Left hindlimb (tissue), 1 donor: ENCODE measurements at places on chromosomes 4 and X.
A peak's percentile ranks its signal among the peaks of the same experiment; 100 is the strongest.

DNA sequence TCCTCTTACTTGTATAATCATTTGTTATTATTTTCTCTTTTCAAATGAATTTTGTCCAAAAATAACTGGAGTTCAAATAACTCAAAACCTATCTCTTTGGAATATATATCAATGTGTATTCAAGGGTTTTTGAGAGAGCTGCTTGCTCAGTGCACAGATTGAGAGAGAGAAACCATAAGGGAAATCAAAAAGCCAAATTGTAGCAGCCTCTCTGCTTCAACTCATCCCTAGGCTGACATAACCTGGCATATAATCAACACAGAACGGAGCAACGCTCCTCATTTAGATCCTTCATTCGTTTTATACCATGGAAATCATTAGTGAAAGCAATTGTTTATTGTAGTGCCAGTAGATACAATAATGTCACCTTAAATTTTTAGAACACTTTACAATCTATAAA is 1.8 kb upstream of the GPM6A start:
- no peak for DNase-seq

DNA sequence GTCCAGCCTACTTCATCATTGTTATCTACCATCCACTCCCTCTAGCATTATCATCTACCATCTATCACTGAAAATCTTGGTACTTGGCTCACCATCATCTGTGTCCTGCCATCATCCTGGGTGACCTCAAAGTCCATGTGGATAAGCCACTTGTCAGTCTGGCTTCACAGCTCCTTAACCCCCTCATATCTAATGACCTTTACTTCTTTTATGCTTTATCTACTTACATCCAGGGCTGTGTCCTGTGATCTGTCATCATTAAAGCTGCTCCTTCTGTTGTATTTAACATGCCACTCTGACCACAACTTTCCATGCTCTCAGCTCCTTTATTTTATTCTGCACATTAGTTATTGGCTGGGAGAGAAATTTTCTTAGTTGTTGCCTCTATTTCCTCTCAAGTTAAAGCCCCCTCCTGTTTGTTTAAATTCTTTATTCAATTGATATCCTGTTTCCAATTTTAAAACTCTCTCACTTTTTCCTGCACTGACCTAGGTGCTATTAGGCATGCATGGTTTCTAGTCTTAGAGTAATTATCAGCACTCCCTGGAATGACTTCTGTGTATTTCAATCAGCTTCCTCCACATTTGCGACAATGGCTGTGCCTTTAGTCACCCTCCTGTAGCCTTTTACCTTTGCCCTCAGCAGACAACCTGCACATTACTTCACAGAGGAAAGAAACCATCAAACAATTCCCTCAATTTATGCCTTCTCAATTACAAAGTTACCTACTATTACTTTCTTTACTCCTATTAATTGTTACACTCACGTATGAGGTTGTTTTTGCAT is 8.1 kb upstream of the FABP2 start:
- DNase-seq = no peak

GRCh38 chr4:159655547-159655946 is 552.7 kb downstream of the RAPGEF2 start:
- no peak for DNase-seq

DNA sequence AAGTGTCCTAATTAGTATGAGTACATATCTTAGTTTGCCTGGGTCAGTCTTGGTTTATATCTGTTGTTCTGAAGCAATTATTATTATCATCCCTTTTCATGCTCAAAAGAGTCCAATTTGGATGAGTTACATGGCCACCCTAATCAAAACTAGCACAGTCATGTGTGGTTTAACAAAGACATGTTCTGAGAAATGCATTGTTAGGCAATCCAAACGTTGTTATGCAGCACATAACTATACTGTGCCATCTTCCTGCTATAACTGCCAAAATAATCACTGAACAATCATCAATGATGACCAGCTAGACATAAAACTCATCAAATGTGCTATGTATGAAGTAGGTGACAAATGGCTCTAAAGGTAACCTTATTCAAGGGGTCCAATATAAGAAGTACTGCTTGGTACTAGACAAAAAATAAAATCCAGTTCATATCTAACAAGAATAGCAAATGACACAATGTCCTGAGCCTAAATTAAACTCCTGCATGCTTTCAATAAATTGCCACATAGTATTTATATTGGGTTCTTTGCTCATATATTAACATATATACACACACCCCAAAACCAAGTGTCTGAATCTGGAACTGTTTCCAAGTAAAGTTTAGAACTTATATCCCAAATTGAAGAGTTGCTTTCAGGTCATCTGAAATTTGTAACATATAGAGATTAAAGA is 41.9 kb downstream of the CNOT6L start:
- no peak for DNase-seq

GRCh38 chrX:154761977-154762536 is 607 bp upstream of the DKC1 start:
- no peak for DNase-seq

- DNase-seq = no peak
Observed at GRCh38 chr4:14607578-14607977, 394.7 kb upstream of the CPEB2 start.

GRCh38 chr4:118757761-118758251 is 72.6 kb downstream of the METTL14 start:
- DNase-seq = no peak

GRCh38 chr4:7529368-7530080 is 94.8 kb upstream of the PSAPL1 start:
- DNase-seq = no peak

GRCh38 chrX:115330498-115331168 is 41.1 kb downstream of the LUZP4 start:
- DNase-seq = peak; percentile 61

- DNase-seq = no peak
Observed at GRCh38 chr4:127868196-127868595, 12.5 kb upstream of the PLK4 start.

DNA sequence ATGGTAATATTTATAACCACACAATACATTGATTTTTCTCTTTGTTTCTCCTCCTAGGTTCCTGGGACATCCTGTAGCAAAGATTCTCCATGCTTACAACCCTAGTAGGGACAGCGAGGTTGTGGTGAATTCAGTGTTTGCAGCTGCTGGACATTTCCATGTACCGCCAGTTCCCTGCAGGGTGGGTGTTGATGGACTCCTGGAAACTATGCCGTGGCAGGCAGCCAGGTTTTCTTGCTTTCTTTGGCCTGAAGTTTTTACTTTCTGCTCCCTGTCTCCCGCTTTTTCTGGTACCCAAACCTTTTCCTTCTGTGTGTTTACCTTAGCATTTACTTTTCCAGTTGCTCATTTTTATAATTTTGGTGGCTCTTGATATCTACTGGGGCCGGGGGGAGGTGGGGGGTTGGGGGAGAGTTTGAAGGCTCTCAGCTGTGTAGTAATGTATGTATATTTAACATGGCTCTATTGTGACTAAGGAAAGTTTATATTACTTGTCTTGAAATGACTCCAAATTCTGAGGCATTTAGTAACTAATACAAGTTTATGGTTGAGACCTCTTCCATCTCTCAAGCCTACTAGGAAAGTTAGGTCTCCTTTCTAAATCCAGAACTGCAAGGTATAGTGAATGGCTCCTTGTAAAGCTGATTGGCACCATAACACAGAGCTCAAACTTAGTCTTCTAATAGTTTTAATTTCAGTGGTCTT is 89.7 kb downstream of the TMEM131L start:
- peak; percentile 90 for DNase-seq
